ENCODE measurements at places on chromosomes 2 and 18. TPM values are rescaled to one million over a fixed set of nuclear protein-coding genes. Genes with fewer than 3 reads are reported as not detected.

C2orf80 gene
- total RNA-seq = not detected

DSEL gene
- 2.5 TPM for total RNA-seq

NTSR2 gene
- not detected for total RNA-seq

HOXD9 gene
- not detected for total RNA-seq

KANSL1L gene
- total RNA-seq = 8.6 TPM

LONRF2 gene
- total RNA-seq = not detected

IL36RN gene
- 1.0 TPM for total RNA-seq

CRYGD gene
- total RNA-seq = not detected

CTDSP1 gene
- 69.6 TPM for total RNA-seq

SDC1 gene
- 128 TPM for total RNA-seq

SPRED2 gene
- total RNA-seq = 33.5 TPM

BMP10 gene
- not detected for total RNA-seq

ANKRD62 gene
- total RNA-seq = 0.20 TPM

C18orf54 gene
- total RNA-seq = 6.7 TPM

FOXI3 gene
- not detected for total RNA-seq

LHCGR gene
- total RNA-seq = not detected

LDLRAD4 gene
- total RNA-seq = 1.2 TPM

TMEM247 gene
- total RNA-seq = not detected

UPP2 gene
- not detected for total RNA-seq

KCNG2 gene
- not detected for total RNA-seq

ALKAL2 gene
- not detected for total RNA-seq

ACVR1C gene
- total RNA-seq = 0.04 TPM
